T-helper 22 cell (primary cell): ENCODE measurements at places on chromosomes 12 and 14.

DNA sequence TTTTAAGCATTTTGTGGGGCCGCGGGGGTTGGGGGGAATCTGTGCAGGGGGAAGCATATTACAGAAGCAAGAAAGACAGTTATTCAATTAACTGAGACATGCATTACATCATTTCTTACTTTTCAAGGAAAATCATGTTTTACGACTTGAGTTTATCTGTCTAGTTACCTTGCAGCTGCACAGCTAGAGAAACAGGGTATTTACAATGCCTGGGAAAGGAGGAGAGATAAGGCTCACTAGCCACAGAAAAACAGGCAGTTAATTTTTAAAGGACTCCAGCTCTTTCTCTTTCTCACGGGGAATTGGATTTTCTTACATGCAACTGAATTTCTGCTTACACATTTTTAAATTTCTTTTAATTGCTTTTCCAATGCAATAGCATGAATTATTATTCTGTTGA is 22.2 kb downstream of the FCF1 start:
- DNase-seq: no peak

- no peak for DNase-seq
These were observed 300.1 kb upstream of the FKBP4 start for GRCh38 chr12:2494486-2495192.

- DNase-seq: no peak
These were observed 59.1 kb upstream of the SLC6A13 start for GRCh38 chr12:321606-322326.

DNA sequence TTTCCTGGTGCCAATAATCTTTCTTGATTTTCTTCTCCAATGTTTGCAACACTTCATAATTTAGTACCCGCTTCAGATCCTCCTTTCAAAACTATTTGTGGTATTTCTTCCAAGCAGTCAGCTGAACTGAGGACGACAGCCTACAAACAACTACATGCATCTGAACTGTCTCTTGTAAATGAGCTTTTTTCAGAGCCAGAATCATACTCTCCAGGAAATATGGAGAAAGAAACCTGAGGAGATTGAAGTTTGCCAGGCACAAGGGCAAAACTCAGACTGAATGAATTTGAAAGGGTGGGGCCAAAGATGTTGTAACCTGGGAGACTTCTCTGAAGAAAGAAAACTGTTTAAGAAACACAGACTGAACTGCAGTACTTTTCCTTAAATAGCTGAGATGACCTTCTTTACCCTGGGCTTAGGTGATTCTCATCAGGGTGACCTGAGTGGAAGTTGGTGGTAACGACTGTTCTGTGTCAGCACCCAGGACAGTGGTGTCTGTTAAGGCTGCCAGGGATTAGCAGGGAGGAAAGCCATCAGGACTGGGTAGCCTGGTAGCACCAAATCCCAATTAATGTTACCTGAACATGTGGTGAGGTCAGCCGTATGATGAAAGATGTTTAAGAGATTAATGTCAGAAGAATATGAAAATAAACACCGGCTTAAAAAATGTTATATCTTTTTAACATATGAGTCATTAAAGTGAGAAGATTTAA is 95.0 kb downstream of the TGFB3 start:
- DNase-seq: no peak

- DNase-seq: no peak
These were observed at the start of gene DTX3 for GRCh38 chr12:57604454-57604991. Gene DTX3, plus strand, starts transcription at chr12:57604824. Its CDS starts 1,694 bp downstream, at chr12:57606518.

GRCh38 chr14:68604361-68604730 is 188.5 kb downstream of the ZFP36L1 start:
- no peak for DNase-seq

- no peak for DNase-seq
These were observed 30.3 kb upstream of the SMOC1 start for GRCh38 chr14:69848903-69849391.

GRCh38 chr14:77100961-77101360 is 2.9 kb downstream of the CIPC start:
- no peak for DNase-seq

- no peak for DNase-seq
These were observed 27.2 kb upstream of the GPR132 start for GRCh38 chr14:105092171-105093037.

- DNase-seq: no peak
These were observed 28.7 kb downstream of the MLXIP start for GRCh38 chr12:122107261-122107660.

- DNase-seq: no peak
These were observed 8.4 kb upstream of the TC2N start for GRCh38 chr14:91875525-91876286.

GRCh38 chr12:71187379-71187778 is 29.6 kb upstream of the TSPAN8 start:
- DNase-seq: no peak

GRCh38 chr14:51208982-51209381 is 31.1 kb upstream of the TMX1 start:
- DNase-seq: no peak

DNA sequence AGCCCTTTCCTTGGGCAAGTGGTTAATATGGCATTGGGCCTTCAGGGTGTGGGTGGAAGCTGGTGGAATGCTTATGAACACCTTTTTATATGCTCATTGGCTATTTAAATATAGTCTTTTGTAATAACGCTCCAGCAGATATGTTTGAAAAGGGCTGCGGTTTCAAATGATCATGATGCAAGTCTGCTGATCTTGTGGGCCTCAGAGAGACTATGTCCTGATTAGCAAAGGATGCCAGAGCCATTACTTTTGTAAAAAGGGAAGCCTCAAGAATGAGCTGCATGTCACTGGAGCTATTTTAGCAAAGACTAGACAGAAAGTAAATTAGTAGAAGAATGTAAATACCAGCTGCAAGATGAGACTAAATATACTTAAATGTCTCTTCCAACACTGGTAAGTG is 200.5 kb downstream of the GXYLT1 start:
- no peak for DNase-seq
